Activated CD4-positive, CD25-positive, alpha-beta regulatory T cell (primary cell): ENCODE measurements at places on chromosomes 11 and 22.
A peak's percentile ranks its signal among the peaks of the same experiment; 100 is the strongest.

DNA sequence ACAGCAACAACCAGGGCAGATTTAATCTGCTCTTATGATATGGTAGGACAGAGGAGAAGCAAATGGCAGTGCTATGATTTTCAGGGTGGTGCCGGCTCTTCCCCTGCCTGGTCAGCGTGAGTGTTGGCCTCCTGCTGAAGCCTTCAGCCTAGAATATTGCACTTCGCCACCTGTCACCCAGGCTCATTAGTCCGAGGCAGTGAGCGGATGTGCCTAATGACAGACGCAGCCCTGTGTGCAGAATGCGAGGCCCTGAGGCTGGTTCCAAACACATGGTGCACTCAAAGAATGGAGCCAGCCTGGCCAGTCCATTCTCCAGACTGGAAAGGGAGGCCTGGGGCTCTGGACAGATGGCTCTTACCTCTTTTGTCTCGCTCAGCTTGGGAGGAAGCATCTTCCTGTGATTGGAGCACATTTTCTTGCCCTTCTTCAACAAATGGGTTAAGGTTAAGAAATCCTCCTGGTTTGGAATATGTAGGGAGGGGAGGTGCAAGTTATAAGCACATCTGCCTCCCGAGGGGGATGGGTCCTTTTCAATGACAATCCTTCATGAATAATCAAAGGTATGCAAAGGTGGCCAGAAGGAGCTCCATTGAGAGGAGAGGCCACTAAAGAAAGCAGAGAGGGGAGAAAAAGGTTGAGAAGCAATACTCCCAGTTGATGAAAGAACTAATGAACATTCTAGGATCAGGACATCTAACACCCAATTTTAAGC is 39.7 kb upstream of the GALNT18 start:
- no peak for DNase-seq

DNA sequence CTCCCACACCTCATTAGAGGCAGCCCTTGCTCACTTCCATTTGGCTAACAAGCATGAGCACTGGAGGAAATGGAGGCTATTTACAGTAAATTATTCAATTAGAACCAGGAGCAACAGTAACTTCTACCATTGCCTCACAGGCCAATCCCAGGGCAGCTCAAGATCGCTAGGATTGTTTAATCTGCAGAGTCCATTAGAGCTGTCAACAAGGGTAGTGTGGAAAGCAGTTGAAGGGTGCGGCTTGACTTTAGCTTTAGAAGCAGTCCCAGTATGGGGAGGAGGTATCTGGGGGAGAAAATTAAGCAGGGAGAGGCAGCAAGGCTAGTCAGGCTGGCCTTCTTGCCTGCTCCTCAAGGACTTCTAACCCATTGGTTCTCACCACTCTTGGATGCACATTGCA is 38.3 kb upstream of the CYP2R1 start:
- DNase-seq: no peak

DNA sequence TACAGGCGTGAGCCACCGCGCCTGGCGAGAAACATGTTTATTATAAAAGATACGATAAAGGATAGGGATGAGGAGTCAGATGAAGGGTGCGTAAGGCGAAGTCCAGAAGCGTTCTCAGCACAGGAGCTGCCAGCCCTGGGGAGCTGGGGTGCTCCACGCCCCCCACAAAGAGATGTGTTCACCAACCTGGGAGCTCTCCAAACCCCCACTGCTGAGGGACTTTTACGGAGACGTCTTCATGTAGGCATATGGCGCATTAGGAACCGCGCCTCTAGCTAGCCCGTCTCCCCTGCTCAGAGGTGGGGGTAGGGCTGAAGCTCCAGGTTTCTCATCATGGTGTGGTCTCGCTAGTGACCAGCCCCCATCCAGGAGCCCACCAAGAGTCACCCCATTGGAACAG is 8.4 kb upstream of the ZBED4 start:
- DNase-seq: no peak

DNA sequence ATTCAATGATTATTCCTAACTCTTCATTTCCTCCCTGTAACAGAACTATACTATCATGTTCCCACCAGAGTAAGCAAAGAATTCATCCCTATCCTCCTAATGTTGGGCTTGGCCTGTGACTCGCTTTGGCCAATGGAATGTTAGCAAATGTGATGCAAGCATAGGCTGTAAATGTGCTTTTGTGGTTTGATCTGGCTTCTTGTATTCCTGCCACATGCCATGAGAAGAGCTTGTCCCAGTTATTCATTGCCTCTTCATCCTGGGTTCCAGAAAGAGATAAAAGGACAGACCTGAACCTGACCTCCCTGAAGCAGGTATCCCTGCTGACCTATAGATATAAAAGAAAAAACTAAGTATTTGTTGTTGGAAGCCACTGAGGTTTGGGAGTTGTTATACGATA is 51.0 kb downstream of the SYTL2 start:
- DNase-seq: no peak

DNA sequence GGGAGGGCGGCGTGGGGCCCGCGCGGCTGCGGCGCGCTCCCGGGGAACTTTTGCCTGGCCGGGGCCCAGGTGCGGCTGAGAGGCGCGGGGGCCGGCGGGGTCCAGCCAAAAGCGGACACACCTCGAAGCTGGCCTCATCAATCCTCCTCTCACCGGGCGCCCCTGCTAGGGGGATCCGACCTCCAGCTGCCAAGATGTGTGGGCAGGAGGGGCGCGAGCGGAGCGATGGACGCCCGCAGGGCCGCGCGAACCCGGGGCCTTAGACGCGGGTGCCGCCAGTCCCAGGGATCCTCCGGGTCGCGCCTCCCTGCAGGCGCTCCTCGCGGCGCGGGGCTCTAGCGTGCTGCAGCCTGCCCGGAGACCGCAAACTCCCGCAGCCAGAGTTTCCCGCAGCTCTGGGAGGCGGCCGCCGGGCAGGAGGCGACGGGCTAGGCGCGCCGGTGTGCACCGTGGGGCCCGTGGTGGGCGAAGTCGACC is 785 bp downstream of the IGSF9B start:
- DNase-seq: no peak

DNA sequence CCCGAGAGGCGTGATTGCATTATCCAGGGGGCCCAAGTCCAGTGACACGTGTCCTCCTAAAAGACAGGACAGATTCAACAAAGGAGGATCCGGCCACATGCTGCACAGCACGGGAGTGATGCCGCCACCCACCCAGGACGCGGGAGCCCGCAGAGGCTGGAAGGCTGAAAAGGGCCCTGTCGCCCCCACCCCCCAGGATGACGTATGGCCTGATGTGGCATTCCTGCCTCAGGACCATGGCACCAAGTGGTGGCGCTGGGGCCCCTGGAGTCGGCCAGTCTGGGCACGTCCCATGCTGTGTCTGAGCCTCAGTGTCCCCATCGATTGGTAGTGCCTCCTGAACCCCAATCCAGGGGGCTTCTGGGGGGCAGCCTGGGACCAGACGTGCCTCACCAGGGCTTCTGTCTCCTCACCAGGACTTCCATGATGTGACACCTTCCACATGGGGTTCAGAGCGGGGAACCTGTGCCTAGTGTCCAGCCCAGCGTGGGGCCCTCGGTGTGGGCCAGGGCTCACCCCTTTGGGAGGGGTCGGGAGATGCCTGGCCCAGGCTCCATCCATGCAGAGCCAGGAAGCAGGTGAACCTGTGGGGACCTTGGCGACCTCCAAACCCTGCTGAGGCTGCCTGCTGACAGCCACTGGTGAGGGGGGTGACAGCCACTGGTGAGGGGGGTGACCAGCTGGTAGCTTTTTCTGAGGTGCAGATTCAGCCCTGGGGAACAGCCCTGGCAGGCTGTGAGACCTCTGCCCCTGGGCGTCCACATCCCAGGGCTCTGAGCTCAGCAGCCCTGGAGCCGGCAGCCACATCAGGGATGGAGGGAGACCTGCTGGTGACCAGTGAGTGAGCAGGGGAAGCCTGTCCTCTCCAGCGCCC is 75.3 kb downstream of the KCNQ1 start:
- no peak for DNase-seq

DNA sequence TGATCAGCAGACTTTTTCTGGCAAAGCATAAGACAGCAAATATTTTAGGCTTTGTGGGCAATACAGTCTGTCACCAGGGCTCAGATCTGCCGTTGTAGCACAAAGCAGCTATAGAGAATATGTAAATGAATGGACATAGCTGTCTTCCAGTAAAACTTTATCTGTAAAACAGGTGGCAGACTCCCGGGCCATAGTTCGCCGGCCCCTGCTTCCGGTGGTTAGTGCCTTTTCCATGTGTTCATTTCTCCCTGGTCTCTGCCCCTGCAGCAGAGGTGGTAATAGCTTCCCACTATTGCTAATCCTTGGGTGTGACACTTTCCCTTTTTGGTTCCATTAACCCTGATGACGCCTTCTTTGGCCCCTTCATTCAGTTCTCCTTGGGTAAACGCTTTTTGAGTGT is 93.7 kb upstream of the LDLRAD3 start:
- DNase-seq: no peak

DNA sequence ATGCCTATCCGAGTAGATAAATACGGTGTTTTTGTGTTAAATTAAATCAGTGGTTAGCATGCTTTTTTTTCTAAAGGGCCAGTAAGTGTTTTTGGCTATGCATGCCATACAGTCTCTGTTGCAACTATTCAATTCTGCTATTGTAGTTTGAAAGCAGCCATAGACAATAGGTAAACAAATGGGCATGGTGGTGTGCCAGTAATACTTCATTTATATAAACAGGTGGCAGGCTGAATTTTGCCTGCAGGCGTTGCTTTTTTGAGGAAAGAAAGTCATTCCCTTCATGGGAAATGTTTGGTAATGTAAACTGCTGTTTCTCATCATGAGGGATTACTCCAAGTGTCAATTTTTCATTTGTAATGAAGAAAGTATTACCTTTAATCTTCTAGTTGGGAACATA is 106.5 kb downstream of the TMEM135 start:
- no peak for DNase-seq

- DNase-seq: no peak
Observed at GRCh38 chr11:1705126-1706052, 8.4 kb downstream of the KRTAP5-6 start.

DNA sequence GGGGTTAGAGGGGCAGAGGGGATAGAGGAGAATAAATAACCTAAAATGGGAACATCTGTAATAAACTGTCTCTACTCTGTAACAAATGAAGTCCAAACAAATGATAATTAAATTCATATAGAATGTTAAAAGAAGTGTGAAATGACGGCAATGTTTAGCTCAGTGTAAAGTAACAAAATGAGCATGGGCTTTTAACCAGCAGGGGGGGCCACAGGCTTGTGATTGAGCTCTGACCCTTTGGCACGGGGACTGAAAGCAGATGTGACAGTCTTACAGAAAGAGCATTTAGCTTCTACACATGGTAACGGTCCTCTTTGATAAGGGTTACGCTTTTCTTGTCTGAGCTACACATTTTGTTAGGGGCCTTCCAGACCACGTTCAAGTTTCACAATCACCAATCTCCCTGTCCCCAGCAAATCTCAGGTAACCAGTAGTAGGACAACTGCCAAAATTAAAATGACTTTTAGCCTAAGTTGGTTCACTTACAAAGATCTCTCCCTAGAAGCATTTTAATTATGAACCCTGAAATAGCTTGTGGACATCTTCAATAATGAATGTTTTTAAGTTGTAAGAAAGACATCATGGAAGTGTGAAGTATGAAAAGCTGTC is 262.5 kb downstream of the DCDC1 start:
- DNase-seq: no peak

DNA sequence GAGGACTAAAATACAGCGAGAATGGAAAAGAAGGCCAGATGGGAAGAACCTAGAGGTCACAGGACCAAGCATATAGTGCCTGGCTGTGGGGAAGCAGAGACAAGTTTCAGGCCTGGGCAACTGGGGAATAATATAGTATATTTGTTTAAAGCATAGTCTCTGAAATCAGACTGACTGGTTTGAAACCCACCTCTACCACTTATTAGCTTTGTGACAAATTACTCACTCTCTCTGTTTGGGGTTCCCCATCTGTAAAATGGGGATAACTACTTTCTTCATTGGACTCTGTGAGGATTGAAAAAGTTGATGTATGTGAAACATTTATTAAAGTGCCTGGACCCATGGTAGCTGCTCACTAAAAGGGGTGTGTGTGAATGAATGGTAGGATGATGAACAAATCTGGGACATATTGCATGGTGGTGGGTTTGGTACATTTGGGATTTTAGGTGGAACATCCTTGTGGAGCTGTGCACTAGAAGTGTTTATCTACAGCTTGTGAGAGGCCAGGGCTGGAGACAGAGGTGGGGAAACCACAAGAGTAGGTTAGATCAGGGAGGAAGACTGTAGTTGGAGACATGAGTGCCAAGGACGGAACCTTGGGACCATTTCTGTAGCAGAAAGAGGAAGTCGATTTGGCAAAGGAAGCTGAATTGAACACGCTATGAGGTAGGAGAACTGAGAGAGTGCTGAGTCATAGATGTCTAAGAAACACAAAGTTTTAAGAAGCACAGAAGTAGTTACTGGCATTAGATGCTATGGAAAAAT is 52.6 kb downstream of the SWAP70 start:
- DNase-seq: no peak

DNA sequence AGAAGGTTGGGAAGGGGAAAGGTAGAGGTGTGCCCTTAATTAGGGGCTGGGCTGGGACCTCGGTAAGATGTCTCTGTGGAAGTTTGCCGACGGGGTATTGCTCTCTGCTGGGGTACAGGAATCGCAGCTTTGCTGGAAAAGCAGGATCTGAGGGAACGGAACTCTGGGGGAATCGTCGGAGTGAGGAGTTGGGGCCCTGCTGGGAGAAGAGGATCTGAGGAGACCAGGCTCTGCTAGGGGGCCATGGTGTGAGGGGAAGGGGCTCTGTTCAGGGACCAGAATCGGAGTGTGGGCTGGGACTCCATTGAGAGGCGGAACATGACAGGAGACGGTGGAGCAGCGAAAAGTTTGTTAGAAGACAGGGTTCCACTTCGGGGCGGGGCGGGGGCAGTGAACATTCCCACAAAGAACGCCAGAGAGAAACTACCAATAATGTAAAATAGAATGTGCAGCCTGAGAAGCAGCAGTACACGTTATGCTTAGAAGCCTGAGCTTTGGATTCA is 456 bp downstream of the AAMDC start:
- DNase-seq: peak; percentile 4

DNA sequence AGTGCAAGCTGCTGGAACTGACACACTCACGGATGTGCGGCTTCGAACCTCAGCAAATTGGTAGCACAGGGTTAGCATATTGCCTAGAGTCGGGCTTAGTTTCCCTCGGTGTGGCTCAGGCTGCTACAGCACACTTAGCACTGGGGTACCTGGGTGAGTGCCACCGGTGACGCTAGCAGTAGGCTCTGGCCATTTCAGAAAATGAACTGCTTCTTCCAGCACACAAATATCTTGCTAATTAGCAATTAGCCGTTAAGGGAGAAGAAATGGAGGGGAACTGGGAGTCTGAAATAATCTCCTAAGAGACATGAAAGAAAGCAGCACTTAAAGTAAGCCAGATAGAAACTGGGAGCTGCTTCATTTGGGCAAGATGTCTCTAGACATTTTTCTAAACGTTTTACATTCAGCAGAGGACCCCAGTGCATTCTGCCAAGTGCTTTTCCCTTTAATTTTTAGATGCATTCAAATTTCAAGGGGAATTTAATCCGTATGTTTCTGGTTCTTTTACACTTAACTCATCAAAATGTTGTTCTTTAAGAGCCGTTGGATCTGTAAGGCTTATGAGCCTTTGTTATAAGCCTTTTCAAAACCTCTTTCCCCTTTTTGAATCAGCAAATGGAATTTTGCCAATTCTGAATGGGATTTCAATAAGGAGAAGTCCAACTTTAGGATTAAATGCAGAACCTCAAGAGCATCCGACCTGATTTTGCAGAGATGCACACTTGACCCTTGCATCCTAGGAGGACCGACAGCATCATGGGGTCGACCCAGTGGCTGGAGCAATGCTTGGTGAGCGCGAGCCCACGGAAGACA is 708.1 kb downstream of the NTM start:
- no peak for DNase-seq
